HepG2 (cell line): ENCODE measurements at places on chromosomes 1 and 21.

DNA sequence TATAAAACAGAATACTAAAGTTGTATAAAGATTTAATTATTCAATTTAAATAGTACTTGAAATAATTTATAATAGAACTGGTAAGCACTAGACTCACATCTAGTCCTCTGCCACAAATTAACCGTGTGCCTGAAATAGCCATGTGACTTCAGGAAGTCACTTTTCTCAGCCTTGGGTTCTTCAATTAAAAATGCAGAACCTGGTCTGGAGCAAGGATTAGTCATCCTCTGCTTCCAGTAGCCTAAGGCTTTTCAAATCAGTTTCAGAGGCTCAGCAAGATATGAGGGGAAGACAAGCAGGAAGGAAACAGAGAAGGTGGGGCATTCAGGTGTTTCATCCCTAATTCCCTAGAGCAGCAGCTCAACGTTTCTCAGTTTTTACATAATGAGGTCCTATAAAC is 23.0 kb downstream of the DPH5 start:
- H3K4me3 ChIP-seq, result no peak overlapping the region
- H3K36me3 ChIP-seq, result peaks cover 11% of the 10 kb centered on the region; the same call in 2 of the 3 replicates
- H3K4me1 ChIP-seq, result peaks cover 49% of the 10 kb centered on the region
- no peak for DNase-seq
- H3K27ac ChIP-seq, result no peak overlapping the region
- H3K27me3 ChIP-seq, result no peaks in the 10 kb centered on the region

DNA sequence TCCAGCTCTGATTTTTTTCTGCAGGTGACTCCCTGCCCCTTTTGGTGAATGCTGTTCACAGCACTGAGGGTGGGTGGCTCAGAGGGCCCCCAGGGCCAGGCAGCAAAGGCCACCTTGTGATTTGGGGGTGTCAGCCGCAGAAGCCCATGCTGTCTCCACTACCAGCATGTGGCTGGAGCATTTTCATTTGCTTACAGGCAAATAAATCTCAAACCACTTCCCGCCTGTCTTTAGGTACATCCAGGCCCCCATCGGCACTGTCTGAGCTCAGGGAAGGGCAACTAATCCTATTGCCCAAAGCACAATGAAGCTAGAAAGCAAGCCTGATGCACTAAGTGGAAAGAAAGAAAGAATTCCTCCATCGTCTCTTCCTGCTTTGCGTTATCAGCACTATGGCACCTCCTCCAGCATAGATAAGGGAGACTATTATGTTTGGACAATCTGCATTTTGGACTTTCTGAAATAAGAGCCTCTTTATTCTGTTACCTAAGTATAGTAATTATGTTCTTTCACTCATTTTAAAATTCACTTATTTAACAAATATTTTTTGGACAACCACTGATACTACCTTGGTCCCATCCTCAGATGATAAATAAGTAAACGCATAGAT is 100.5 kb upstream of the TLR5 start:
- H3K4me3 ChIP-seq, result no peak overlapping the region
- H3K27me3 ChIP-seq, result no peaks in the 10 kb centered on the region; the same call in 2 of the 3 replicates
- no peaks in the 10 kb centered on the region for H3K36me3 ChIP-seq
- H3K27ac ChIP-seq, result no peak overlapping the region

DNA sequence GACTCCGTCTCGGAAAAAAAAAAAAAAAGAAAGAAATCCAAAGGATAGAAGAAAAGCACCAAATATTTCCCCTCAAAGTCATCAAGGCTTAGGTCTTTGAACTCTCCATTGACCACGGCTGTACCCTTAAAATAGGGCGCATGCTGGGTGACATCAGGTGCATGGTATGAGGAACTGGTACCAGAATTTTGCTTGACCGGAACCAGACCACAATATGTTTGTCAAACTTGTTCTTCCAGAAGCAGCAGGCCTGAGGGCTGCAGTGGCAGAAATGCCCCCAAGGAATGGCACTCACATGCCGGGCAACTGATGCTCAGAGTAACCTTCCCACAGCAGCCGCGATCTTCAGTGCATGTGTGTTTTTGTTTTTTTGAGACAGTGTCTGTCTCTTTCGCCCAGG is 21.0 kb downstream of the RCC1 start:
- H3K27ac ChIP-seq, result no peak overlapping the region
- H3K36me3 ChIP-seq, result peaks cover 12% of the 10 kb centered on the region
- H3K4me3 ChIP-seq, result no peak overlapping the region
- H3K4me1 ChIP-seq, result peaks cover 23% of the 10 kb centered on the region
- no peaks in the 10 kb centered on the region for H3K27me3 ChIP-seq
- DNase-seq, result no peak

- no peaks in the 10 kb centered on the region for H3K36me3 ChIP-seq
- no peak overlapping the region for H3K27ac ChIP-seq
- H3K4me1 ChIP-seq, result no peaks in the 10 kb centered on the region
- peaks cover 5% of the 10 kb centered on the region for H3K27me3 ChIP-seq
- no peak for DNase-seq
- H3K4me3 ChIP-seq, result no peak overlapping the region
Measured at GRCh38 chr1:3988431-3988830, 88.4 kb upstream of the C1orf174 start.

DNA sequence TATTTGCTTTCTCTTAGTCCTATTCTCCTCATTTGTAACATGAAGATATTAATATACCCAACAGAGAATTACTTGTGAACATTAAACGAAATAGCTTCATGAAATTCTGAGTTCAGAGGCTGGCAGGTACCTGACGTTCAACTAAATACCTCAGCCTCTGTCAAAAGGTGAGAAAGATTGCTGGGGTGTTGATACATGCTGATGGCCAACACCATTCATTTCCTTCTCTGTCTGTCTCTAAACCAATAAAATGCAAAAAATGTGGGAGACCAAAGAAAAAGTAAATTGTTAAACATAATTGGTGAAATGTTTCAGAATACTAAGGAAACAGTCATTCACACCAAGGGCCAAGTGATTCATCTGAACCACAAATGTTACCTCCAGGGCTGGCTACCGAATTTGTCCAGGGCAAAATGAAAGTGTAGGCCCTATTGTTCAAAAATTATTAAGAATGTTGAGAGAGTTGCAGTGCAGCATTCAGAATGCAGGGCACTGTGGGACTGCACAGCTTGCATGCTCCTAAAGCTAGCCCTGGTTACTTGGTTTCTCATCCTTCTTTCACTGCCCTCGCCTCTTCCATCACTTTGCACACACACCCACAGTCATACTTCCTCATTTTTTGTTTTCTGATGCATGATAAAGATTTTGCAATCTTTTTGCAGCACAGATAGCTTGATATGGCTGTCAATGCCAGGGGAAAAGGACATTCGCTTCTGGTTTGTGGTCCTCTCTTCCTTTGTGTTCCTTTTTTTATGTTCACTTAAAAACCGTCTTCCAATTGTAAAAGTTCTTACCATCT is 414.3 kb upstream of the NR5A2 start:
- H3K4me1 ChIP-seq, result no peaks in the 10 kb centered on the region
- H3K27ac ChIP-seq, result no peak overlapping the region
- H3K4me3 ChIP-seq, result no peak overlapping the region
- no peaks in the 10 kb centered on the region for H3K27me3 ChIP-seq

DNA sequence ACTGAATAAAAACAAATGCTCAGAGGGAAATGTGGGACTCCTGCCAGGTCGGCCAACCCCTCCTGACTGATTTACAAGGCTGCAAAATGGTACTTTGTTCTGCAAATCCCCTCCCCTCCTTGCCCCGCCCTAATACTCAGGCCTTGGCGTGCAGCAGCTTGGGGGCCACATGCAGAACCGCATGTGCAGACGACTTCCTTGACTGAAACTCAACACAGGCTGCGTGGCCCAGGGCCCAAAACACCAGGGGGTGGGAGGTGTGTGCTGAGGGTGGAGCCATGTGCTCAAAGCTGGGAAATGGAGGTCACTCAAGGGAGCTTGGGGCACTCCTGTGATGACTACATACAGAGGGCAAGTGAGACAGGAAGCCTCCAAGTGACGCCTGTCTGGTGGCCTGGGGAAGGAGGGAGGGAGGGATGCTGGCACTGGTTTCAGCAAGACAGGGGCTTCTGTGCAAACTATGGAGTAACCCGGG is 87.2 kb downstream of the MRPL37 start:
- H3K27me3 ChIP-seq, result no peaks in the 10 kb centered on the region
- no peak for DNase-seq
- peaks cover 40% of the 10 kb centered on the region for H3K4me1 ChIP-seq
- no peaks in the 10 kb centered on the region for H3K36me3 ChIP-seq
- H3K27ac ChIP-seq, result no peak overlapping the region

- no peaks in the 10 kb centered on the region for H3K36me3 ChIP-seq
- no peak overlapping the region for H3K4me3 ChIP-seq
- peak; percentile 14 for DNase-seq
- no peaks in the 10 kb centered on the region for H3K27me3 ChIP-seq
Measured at GRCh38 chr1:210448297-210448892, 119.7 kb downstream of the HHAT start.

DNA sequence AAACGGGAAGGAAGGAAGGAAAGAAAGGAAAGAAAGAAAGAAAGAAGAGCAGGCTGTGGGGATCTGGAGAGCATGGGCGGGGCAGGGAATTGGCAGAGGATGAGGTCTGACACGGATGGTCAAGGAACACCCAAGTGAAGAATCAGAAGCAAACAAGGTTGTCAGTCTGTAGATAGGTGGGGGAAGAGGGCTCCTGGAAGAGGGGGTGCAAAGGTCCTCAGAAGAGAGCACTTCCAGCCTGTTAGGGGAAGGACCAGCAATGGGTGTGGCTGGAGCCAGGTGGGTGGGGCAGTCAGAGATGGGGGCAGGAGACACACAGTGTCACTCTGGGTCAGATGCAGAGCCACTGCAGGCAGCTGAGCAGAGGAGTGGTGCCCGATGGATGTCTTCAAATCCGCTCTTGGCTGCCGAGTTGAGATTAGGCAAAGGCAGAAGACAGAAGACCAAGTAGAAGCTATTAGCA is 11.0 kb upstream of the PLA2G2C start:
- H3K27ac ChIP-seq, result no peak overlapping the region
- H3K4me1 ChIP-seq, result peaks cover 5% of the 10 kb centered on the region; the same call in 1 of the 2 replicates
